Fibroblast of lung (primary cell): ENCODE measurements at places on chromosomes 3 and 15. TPM values are rescaled to one million over a fixed set of nuclear protein-coding genes. Genes with fewer than 3 reads are reported as not detected.

- no peaks in the 10 kb centered on the region for H3K4me1 ChIP-seq
- H3K4me3 ChIP-seq = no peak overlapping the region
Measured at GRCh38 chr3:66383998-66384745, 116.7 kb downstream of the LRIG1 start.

DNA sequence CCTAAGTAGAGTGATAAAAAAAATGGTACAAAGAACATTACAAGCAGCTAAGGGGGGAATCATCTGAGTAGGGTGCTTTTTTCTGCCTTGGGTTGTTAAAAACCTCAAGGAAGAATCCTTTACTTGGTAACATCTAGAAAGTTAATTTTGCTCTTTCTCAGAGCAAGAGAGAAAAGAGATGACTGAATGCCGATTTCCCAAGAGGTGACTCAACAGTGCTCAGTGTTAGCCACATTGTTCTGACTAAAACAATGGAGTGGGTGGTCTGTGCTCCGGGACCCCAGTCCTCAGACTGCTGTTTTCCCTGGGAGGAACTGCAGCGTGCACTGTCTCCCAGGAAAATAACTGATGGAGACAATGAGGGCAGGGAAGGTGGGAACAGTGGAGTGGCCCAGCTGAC lies 41.1 kb upstream of the RASGRP1 start:
- no peak overlapping the region for H3K4me3 ChIP-seq
- peaks cover 5% of the 10 kb centered on the region for H3K27me3 ChIP-seq
- DNase-seq = no peak
- H3K27ac ChIP-seq = no peak overlapping the region
- no peaks in the 10 kb centered on the region for H3K36me3 ChIP-seq

GRCh38 chr3:194998417-194998816 lies 272.5 kb downstream of the XXYLT1 start:
- H3K36me3 ChIP-seq = no peaks in the 10 kb centered on the region
- no peaks in the 10 kb centered on the region for H3K4me1 ChIP-seq
- DNase-seq = no peak

GRCh38 chr15:38471974-38472373 lies 18.0 kb downstream of the FAM98B start:
- no peaks in the 10 kb centered on the region for H3K27me3 ChIP-seq
- peaks cover 2% of the 10 kb centered on the region for H3K36me3 ChIP-seq
- H3K4me1 ChIP-seq = no peaks in the 10 kb centered on the region
- DNase-seq = no peak
- no peak overlapping the region for H3K4me3 ChIP-seq

The MUSTN1 gene
- not detected in 2 replicates for total RNA-seq

The GP5 gene
- under 0.01 and 0.17 TPM in 2 replicates for total RNA-seq
